Stimulated activated CD4-positive, alpha-beta T cell treated with anti-CD3 and anti-CD28 coated beads, Interleukin-1b, Interleukin-23, amount 100 ng/mL, for 24 hours (primary cell): ENCODE measurements at places on chromosomes 4 and X.
A peak's percentile ranks its signal among the peaks of the same experiment; 100 is the strongest.

DNA sequence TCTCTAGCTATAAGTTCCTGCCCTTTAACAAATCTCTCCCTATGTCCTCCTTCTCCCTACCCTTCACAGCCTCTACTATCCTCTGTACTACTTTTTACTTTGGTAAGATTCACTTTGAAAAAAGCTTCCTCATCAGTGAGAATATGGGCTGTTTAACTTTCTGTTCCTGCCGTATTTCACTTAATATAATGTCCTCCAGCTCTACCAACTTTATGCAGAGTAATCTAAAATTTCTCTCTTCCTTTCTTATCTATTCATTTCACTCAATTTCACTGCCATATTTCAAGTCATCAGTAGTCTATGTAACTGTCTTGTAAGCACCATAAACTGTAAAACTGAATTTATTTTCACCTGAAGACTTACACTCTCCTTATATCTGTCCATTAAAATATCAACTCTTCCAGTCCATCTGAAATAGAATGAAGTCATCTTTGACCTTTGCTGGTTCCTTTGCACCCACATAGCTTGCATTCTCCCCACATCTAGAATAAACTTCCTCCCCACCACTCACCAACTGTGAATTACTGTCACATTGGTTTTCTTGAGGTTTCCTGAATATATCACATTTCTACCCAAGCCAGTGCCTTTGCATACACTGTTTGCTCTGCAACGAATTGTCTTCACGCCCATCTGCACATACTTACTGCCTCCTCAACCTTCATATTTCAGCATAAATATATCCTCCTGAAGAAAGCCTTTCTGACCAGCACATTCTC lies 54.6 kb downstream of the ARAP2 start:
- no peak for DNase-seq

- DNase-seq, result no peak
Observed at GRCh38 chrX:46209768-46210167, 335.5 kb downstream of the ZNF674 start.

DNA sequence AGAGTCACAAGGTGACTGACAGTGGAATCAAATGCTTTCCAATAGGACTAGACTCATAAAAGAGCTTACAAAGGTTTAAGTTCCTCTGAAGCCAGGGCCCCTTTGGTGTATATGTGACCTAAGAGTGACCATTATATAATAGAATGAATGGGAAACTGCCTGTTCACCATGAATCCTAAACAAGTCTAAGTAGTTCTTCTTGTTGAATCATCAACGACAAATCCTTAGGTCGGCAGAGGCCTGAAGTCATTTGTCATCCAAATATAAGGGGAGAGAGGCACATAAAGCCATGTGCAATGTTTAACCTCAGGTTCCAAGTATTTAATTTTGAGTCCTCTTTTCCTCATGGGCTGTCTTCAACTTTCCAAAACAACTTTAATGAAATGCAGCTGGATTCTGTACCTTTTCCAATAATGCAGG lies 122.4 kb downstream of the RASL11B start:
- DNase-seq, result no peak

GRCh38 chr4:144667500-144667899 lies 21.5 kb downstream of the HHIP start:
- no peak for DNase-seq

DNA sequence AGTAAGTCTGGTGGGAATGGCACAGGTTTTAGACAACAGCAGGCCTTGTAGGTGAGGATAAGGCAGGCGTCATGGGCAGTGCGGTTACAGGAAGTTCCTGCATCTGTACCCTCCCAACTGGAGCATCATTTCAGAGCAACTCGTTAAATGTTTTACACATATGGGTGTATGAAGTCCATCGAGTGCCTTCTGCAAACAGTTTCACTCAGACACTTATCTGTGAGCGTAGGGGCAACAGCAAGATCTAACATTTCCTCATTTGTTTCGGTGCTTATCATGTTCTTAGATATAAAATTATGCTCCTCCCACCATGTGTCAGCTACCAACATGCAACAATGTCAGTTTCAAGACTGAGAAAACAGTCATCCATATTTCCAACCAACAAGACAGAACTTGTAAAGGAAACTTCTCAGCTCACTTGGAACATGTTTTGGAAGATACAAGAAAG lies 69.9 kb downstream of the ELOVL6 start:
- no peak for DNase-seq

DNA sequence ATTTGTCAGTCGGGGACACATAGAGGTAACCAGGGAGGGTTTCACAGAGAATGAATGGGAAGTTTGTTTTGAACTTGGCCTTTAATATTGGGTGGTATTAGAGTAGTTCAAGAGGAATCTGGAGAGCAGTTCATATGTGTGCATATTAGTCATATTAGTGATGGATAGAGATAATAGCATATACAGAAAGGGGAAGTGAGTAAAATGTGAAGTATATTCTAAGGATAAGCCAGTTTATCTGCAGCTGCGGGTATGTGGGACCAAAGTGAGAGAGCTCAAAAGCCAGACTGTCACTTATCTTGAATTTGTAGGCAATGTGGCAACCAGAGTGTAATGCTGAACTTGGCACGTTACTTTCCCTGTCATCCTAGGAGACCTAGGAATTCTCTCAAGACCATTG lies 169.9 kb downstream of the AFF2 start:
- DNase-seq, result no peak

DNA sequence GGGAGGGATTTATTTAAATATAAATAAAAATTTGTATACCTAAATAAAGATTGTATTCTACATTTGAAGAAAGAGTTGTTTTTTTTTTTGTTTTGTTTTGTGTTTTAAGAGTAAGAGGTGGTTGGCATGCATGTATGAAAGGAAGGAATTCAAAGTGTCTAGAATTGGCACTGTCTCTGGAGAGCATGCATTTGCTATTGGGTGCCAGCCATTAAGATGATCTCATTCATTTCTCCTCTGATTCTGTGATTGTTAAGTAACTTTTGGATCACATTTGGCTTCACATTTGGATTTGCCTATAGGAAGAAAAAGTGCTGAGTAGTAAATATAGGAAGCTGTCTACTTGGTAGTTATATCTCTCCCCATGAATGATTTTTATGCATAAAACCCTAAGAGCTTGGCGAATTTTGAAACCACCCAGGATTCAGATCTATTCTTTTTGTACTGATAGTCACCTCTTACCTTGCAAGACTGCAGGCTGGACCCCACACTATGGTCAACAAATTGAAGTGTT lies 7.8 kb upstream of the BOD1L1 start:
- no peak for DNase-seq

- DNase-seq, result no peak
Observed at GRCh38 chr4:104022831-104023230, 303.0 kb upstream of the TACR3 start.

DNA sequence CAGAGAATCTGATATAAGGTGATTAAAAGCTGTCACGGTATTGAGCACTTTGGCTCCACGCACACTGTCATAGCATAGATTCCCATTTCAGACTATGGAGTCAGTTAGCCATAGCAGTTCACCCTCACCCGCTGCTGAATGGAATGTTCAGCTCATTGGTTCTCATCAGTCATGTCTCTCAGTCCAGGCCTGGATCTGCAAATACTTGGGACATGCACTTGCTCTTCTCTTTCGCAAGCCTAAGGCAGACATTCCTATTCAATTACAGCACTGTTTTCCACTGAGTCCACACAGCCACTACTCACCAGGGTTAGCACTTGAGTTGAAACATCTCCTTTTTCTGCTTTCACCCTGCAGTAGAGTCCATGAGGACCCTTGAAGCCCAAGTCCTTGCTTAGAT lies 30.6 kb upstream of the SCML1 start:
- DNase-seq, result no peak

DNA sequence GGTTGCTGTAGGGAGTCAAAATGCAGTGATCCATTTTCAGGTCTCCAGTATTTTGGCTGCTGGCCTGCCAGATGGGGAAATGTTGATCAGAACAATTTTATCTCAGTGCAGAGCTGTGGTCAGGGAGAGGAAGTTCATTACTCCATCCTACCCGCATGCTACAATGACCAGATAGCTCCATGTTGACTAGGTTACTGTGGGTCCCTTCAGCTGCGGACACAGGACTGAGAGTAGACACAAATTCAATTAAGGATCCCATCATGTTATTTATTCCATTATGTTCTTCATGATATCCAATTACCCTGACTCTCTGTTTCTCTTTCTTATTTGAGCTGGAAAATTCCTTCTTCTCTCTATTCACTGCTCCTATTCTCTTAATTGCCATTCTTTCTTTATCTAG lies 16.3 kb downstream of the SYNPO2 start:
- no peak for DNase-seq

GRCh38 chrX:143648705-143649104 lies 12.8 kb upstream of the SLITRK4 start:
- DNase-seq, result no peak

- no peak for DNase-seq
Observed at GRCh38 chr4:177403746-177404145, 38.5 kb downstream of the AGA start.

DNA sequence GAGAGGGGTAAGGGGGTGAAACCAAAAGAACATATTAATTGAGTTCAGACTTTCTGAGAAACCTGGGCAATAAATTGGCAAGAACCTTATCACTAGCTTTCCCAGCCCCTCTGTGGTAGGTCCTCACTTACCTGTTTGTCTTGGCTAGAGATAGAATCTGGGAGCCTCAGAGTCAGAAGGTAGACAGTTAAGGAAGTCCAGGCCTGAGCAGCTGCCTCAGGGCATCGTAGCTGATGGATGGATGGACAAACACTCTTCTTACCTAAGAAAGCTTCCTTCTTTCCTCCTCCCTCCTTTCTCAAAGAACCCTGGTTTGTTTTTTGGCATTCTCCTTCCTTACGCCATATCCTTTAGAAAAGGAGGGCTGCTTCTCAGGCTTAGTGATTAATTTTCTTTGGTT lies 24.4 kb downstream of the FRAS1 start:
- no peak for DNase-seq

- DNase-seq, result no peak
Observed at GRCh38 chr4:8871417-8872401, at the start of gene HMX1. HMX1 (minus strand) TSS chr4:8871839; CDS start chr4:8871614, 225 bp downstream.

GRCh38 chr4:77092975-77093374 lies 17.2 kb upstream of the CCNI start:
- no peak for DNase-seq

DNA sequence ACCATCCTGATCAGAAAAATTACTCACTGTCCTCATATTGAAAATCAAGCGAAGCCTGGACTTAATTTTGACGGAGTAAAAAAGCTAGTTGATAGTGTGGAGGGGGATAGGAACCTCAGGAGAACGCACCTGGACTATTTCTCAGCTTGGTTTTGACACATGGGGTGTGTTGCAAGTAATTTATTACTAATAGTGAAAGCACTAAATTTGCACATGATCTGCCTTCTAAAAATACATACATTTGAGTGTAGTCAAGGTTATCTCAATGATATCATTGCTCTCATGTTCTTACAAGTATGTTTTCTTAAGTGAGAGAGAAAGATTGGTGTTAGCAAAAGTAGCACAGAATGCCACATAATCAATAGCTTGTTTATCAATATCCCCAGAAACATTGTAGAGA lies 29.5 kb downstream of the LRIT3 start:
- DNase-seq, result no peak

GRCh38 chr4:140930557-140930956 lies 174.4 kb upstream of the TBC1D9 start:
- DNase-seq, result no peak

DNA sequence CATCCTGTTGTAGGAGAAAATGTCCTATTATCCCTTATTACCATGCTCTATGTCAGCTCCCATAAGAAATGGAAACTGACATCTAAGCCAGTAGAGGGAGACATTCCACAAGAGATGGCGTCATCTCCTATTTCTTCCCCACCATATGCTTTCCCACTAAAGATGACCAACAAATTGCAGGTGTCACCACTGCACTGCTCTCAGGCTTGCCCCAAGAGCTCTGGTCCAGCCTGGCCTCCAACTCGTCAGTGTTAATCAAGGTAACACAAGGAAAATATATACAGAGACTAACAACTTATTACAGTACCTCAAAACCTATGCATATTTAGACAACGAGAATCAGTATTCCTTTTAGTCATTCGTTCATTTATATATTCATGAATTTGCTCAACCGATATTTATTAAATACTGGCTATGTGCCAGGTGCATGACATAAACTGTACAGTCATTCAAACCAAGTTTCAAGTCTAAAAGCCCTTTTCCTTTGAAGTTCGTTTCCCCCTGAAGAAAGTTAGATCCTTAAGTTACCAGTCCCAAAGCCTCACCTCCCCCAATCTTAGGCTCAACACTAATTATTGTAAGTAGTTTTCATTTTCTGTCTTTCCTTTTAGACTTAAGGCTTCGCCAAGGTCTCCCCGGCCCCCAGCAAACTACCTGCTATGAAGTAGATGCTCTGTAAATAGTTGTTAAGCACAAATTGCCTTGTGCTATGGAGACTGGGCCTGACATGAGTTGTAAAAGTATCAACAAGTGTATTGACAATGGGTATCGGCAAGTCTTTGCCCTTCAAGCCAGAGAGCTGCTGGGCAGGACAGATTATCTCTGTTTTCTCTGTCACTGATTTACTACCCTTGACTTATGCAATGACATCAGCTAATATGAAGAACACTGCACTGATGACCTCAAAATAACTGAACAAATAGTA lies 3.1 kb upstream of the FGB start:
- DNase-seq, result no peak

DNA sequence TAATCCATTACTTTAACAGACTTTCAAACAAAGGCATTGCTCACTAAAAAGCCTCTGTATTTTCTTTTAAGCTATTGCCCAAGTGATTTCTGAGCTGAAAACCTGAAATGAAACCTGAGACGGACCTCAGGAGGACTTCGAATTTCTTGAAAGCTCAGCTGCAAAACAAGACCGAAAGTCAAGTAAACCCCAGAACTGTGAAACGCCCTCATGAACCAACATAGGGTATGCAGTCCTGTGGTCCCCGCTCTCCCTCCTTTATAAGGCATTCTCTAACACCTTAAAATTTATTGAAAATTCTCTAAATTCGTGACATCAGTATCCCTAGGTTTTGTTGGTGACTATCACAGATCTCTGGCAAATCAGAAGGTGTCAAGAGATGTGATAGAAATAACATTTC lies 91.8 kb downstream of the SHISA3 start:
- no peak for DNase-seq

GRCh38 chr4:84683064-84683850 lies 100.3 kb downstream of the CDS1 start:
- no peak for DNase-seq

- DNase-seq, result peak; percentile 10
Observed at GRCh38 chr4:77586951-77587383, 18.7 kb upstream of the CXCL13 start.

DNA sequence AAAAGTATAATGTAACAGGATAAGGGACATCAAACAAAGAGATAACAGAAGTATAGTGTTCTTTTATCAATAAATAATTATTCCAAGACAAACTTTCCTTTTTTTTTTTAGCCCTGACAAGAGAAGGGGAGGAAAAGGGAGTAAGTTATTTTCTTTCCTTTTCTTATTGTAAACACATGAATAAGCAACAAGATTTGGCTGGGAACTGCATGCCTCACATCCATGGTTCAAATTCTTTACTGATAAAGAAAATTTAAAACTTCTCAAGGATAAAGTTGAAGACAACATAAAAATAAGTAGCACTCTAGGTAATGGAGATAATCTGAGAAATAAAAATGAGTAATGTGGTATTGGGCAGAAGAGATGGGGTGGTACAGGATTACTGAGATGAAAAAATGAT lies 71.6 kb downstream of the NEK1 start:
- DNase-seq, result no peak
